ENCODE measurements at places on chromosomes 7 and 10. TPM values are rescaled to one million over a fixed set of nuclear protein-coding genes. Genes with fewer than 3 reads are reported as not detected.

GRCh38 chr10:94043431-94043990, 49.8 kb downstream of the PLCE1 start:
- no peak for DNase-seq

Gene ALOX5
- 0.13 TPM for total RNA-seq

GRCh38 chr7:139984642-139985539, 77.9 kb downstream of the PARP12 start:
- no peak for DNase-seq

- DNase-seq, result no peak
Observed at GRCh38 chr7:2950578-2950977, 93.1 kb downstream of the CARD11 start.

DNA sequence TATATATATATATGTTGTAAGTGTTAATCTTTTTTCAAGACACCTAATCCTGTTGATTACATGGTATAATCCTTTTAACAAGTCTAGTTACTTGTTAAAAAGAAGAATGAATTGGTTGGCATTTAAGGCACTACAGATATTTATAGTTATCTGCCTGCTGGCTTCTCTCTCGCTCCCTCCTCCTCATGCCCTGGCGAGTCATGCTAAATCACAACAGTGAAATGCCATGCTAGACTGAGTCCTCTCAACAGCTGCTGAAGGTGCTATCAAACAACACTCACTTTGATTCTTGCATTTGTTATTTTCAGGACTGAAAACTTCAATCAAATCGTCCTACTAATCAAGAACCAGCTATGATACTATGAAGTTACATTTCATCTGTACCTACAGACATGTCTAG, 15.4 kb downstream of the NRAP start:
- DNase-seq, result peak; percentile 44

Gene CAV2
- 150 TPM for total RNA-seq

DNA sequence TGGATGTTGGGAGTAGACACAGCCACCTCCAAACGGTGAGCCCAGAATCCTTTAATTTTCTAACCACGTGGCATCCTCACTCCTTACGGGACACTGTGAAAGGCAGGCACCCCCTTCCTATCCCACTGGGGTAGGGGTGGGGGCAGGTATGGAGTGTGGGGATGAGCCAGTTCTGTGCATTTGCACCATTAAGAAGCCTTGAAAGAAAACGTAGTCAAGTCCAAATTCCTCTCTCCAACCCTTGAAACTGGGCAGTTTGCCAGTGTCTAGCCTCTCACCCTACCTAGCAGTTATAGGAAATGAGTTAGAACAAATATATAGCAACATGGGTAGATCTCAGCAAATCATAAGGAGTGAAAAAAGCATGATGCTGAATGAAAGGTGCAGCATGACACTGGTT, 92.4 kb upstream of the LEP start:
- DNase-seq, result peak; percentile 73

Gene SAP25
- not detected for total RNA-seq

Data from bronchial epithelial cell (primary cell).